ENCODE measurements at places on chromosomes 16 and 17.

DNA sequence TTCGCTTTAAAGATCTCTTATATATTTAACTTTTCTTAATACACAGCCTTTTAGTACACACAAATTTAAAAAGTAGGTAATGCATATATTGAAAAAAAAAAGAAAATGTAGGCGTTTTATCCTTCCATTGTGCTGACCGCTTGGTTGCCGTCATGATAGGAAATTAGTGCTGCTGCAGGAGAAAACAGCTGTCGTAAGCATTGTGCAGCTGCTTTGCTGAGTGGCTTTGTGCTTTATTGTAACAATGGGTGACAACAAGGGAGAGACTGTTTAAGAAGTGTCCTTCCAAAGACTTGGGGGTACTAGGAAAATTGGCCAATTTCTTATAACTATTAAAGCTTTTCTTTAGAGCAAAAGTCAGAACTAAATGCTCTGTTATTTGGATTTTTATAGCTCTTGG, 5.0 kb downstream of the HERPUD1 start:
- DNase-seq: no peak

GRCh38 chr17:11559601-11560000, 38.7 kb upstream of the DNAH9 start:
- no peak for DNase-seq

- DNase-seq: no peak
Measured at GRCh38 chr16:2039274-2040031, 8.2 kb downstream of the NTHL1 start.

DNA sequence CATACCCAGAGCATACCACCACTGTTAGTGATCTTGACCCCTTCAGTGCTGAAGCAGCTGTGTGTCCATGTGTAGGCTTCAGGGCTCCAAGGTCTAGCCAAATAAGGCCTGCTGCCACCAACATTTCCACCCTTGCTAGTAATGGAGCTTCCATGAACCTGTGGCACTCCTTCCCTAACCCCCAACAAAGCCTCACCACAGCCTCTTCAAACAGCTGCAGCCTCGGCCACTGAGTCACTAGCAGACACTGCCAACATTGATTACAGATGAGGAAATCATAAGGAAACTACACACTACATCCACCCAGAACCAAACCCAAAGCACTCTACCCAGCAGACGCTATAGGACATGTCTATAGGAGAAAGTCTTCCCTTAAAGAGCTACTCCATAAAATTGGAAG, 610.7 kb downstream of the KCNJ2 start:
- DNase-seq: no peak

DNA sequence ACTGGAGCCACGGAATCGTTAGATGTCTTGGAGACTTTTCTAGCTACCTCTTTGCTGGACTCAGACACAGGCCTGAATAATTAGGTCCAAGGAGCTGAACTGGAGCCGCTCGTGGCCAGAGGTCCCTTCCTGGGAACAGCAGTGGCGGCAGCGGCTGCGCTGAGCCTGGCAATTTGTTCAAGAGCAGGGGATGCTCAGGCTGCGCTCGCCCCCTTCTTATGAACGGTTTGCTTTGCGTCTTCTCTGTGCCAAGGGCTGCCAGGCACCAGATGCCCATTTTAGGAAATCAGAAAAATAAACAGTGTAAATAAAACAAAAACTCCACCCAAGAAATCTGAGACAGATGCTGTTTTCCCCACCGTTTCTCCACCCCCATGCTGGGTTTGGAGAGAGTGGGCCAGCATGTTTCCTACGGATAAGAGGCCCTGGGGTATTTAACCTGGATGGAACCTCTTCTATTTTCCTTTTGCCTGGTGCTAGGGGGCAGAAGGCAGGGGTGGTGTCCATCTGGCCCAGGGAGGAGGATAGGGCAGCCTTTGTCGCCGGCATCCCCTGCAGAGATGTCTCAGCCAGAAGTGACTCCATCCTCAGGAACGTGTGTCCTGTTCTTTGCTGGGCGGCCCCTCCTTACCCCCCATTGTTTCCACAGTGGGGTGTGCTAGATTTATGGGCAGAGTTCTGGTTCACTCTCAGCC, 163.4 kb downstream of the SEC14L1 start:
- no peak for DNase-seq

DNA sequence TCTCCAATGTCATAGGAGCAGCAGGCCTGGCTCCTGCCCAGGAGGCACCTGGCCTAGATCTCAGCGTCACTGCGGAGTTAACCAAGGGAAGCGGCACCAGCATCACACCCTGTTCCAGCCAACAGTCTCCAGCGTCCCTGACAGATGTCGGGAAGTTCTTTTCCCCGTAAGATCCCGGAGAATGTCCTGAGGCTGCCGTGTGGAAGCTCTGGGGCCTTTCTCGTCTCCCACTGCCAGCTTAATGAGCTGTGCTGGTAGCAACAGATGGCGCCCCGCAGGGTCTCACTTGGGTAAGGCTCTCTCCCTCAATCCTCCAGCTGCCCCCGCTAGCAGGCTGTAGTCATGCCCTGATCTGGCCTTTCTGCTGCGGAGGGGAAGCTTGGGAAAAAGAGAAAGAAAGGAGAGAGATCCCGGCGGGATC, 57.5 kb downstream of the MARCHF10 start:
- DNase-seq: no peak

DNA sequence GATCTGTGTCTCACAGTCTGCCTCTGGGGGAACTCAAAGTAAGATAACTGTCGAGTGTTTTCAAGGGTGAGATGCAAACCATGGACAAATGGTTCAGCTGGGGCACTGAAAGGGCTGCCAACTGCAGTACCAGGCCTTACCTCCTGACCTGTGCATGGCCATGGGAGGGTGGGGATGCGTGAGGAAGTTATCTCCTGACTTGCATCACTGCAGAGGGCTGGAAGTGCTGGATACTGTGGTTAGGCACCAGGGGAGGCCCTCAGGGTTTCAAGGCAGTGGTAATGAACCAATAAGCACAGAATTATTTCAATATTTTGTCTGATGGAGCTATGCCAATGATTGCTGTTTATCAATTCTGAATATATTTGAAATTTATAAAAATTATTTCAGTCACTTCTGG, 159.2 kb downstream of the CYLD start:
- no peak for DNase-seq

DNA sequence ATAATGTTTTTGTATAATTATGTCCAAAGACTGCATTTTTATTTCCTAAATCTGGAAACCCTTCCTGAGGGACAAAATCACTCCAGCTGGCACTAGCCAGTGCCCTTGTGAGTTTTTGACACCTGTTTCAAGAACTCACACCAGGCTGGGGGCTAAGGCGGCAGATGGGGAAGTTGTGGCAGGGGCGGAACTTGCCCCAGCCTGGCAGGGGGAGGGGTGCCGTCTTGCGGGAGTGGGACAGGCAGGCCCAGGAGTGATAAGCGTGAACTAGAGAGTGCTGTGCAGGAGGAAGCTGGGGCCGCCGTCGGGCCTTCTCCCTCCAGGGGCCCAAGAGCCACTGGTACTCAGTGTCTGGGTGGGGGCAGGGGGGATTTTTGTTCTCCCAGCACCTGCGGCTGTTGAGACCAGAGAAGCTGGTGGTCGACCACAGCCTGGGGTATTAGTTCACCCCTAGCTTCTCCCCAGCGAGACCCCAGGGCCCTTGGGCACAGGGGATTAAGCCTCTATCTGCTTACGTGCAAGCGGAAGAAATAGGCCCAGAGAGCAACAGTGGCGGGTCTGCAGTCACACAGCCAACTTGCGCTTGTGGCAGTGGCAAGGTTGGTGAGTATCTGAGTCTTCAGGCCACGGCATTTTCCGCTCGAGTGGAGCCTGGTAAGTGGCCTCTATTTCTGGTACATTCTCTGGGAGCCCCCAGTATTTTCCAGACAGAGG, 40.2 kb upstream of the PLCG2 start:
- DNase-seq: no peak

DNA sequence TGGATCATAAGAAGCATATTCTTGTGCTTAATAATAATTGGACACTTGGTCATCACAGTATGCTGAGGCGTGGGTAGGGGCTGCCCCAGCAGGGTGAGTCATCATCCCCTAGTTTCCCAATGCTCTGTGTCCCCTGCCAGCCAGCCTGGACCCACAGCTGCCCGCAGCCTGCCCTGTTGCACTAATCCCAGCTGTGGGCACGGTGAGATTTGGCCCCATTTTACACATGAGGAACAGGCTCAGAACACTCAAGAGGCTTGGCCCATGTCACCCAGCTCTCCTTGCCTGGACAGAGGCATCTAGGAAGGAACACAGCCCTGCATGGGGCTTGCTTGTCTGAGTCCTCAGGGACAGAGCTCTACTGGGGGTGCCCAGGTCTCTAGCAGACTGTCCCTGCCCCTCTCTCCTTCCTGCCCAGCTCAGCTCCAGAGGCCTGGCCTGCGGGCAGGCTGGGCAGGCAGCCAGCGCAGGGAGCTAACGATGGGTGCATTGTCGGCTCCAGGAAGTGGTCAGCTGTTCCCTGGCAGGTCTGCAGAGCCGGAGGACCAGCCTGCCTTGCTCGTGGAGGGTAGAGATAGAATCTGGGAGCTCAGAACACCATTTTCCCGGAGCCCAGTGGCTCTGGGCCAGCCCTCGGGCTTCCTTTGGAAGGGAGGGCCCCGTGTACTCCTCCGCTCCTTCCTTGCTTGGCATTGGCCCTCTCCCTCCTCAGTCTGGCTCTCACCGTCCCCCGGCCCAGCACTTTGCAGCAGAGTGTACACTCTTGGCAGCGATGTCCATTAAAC, 189.4 kb downstream of the RAB11FIP4 start:
- DNase-seq: no peak

DNA sequence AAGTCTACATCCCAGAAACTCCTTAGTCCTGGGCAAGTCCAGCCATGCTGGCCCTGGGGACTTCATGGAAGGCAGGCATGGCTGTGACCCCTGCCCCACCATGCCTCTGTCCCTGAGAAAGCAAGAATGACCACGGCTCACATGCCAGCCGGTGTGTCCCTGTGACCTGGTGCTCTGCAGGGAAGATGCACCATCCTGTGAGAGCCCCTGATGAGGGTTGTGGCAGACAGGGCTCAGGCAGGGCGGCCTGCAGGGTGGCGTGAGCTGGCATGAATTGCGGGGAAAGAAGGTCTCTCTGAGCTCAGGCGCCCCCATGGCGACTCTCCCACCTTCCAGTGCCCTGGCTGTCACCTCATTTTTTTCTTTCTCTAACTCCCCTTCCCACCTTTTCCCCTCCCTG, 260.3 kb downstream of the RBFOX3 start:
- DNase-seq: no peak

DNA sequence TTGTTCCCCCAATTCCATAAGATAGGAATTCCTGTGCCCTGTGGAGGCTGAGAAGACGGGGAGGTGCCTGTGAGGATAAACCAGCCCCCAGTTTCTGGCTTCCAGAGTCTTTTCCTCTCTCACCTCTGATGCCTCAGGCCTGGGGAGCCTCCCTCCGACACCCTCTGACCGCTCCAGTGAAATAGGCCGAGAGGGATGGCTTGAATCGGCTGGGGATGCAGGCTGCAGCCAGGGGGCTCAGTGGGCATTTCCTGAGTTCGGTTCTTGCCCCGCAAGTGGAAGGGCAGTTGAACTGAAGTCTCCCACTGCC, 339.4 kb downstream of the SEC14L1 start:
- no peak for DNase-seq

DNA sequence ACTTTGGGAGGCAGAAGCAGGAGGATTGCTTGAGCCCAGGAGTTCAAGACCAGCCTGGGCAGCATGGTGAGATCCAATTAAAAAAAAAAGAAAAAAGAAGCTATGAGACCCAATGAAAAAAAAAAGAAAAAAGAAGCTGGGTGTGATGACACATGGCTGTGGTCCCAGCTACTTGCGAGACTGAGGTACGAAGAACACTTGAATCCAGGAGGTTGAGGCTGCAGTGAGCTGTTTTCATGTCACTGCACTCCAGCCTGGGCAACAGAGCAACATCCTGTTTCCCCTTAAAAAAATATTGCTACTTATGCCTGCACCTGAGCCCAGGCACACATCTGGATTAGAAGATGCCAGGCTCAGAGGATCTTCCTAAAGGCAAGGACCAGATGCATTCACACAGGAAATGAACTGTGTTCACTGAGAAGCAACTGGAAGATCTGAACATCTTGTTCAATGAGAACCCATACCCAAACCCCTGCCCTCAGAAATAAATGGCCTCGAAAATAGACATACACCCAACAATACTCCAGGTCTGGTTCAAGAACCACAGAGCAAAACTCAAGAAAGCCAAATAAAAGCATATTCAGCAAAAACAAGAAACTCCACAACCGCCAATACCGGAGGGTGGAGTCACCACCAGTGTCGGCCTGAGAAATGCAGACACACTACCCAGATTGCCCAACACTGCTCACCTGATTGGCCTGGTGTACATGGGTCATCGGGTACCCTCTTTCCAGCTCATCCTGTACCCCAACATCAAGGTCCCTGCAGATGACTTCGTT, 4.4 kb downstream of the RNF135 start:
- no peak for DNase-seq

GRCh38 chr17:20276421-20276820, 190.9 kb downstream of the LGALS9B start:
- DNase-seq: no peak

DNA sequence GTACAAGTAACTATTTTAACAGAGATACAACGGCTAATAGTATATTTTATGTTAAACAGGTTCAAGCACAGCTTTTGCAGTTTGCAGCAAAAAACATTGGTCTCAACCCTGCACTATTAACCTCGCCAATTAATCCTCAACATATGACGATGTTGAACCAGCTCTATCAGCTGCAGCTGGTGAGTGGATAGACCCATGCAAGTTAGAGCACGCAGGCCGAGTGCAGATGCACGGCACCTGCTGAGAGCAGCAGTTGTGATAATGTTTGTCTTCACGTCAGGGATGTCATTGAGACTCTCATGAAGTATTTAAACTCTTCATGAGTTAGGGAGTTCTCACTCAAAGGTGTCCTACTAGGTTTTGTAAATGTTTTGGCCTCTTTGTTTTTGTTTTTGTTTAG, 45.6 kb downstream of the TMC6 start:
- no peak for DNase-seq

GRCh38 chr17:3002538-3003295, 60.7 kb downstream of the OR1D5 start:
- no peak for DNase-seq

DNA sequence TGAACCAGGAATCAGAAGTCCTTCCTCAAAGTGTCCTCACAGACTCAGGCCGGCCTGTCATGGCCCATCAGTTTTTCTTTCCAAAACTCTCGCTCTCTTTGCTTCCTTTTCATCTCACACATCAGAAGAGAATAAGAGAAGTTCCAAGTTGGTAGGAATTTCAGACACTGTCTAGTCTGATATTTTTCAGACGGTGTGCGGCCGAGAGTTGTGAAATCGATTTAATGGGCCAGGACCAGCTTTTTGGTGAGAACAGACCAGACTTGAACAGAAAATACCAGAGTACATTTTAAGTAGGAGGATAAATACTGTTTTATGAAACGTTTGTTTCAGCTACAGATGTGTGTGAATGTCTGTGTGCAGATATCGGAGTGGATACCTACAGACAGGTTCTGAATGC, 24.8 kb upstream of the RCVRN start:
- no peak for DNase-seq

Measured in activated gamma-delta T cell treated with anti-CD3 and anti-CD28 coated beads, Interleukin-2, amount 50 U/mL, for 16 hours (primary cell).